Thyroid gland (tissue), 4 donors: ENCODE measurements at places on chromosomes 16 and 17.
A peak's percentile ranks its signal among the peaks of the same experiment; 100 is the strongest.

GRCh38 chr17:35752945-35753764, at the start of gene GAS2L2:
GAS2L2 (minus strand) TSS chr17:35753239; CDS start chr17:35752850, 389 bp downstream.
- DNase-seq, result peak; percentile 62

DNA sequence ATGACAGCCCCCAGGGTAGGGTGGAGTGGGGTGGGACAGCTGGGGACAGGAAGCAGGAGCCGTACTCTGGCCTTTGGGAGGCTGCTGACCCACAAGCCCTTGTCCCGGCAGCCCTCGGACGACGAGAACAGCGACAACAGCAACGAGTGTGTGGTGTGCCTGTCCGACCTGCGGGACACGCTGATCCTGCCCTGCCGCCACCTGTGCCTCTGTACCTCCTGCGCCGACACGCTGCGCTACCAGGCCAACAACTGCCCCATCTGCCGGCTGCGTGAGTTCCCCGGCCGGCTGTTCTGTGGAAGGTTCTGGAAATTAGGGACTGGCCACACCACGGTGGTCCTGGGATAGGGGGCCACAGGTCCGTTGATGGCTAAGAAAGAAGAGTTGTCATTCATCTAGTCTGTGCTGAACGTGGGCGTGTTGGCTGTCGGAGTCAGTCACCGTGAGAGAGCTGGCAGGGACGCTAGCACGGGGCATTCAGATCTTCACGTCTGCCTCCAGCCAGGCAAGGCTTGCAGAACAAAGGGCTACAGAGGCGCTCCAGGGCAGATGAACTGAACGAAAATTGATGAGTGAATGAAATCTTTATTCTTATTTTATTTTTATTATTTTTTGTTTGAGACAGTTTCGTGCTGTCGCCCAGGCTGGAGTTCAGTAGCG, 19.8 kb upstream of the NUDT16L1 start:
- DNase-seq, result no peak

DNA sequence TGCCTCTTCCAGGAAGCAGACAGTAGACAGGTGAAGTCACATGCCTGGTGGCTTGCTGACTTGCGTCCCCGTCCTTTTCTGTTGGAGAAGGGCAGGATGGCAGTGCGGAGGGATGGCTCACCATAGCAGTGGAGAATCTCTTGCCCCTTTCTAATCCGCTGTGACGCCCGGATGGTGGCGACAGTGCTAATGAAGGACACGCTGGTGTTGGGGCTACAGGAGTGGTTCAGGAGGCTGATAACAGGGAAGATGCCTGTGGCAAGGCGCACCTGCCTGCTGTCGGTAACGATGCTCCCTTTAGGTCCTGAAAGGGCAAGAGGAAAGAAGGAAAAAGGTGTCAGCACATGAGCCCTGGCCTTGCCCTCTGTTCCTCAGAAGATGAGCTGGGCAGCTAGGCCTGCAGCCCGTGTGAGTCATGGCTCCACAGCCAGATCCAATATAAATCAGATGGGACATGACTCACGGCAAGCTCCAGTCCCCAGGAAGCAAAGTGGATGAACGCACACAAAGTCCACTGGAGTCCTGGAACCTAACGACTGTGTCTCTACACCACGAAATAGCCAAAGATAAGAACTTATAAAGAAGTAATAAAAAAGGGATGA, 25.5 kb downstream of the SERPINF1 start:
- no peak for DNase-seq

DNA sequence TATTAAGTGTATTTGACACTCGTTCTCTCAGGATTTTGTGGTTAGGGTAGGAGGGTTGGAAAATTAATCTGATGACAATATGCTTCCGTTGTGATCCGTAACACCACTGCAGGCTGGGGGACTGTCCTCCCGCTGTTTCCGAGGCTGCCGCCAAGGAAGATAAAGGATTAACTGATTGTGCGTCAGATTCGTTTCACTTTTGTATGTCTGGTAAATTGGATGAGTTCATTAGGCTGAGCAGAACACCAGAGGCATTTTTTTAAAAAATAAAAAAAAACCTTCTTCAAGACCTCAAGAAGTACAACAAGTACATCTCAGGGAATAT, 486.7 kb upstream of the SALL1 start:
- DNase-seq, result no peak

DNA sequence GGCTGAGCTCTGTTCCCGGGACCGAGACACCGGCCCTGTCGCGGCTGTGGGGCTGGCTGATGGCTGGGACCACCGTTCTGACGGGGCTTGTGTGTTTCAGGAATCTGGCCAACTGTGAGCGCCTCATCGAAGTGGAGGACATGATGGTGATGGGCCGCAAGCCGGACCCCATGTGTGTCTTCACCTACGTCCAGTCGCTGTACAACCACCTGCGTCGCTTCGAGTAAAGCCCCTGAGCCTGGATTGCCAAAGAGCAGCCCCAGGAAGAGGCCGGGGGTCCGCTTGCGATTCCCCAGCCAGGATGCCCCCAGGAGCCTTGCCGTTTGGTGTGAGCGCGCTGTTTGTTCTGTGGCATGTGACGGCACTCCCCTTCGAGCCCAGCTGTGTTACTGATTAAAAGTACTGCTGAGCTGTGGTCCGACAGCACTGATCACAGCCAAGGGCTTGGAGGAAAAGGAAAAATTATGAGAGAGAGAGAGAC, 23.0 kb downstream of the SMTNL2 start:
- no peak for DNase-seq
